CD4-positive, alpha-beta T cell treated with Interleukin-17A for 1 hour (primary cell): ENCODE measurements at places on chromosomes 7 and 10.

DNA sequence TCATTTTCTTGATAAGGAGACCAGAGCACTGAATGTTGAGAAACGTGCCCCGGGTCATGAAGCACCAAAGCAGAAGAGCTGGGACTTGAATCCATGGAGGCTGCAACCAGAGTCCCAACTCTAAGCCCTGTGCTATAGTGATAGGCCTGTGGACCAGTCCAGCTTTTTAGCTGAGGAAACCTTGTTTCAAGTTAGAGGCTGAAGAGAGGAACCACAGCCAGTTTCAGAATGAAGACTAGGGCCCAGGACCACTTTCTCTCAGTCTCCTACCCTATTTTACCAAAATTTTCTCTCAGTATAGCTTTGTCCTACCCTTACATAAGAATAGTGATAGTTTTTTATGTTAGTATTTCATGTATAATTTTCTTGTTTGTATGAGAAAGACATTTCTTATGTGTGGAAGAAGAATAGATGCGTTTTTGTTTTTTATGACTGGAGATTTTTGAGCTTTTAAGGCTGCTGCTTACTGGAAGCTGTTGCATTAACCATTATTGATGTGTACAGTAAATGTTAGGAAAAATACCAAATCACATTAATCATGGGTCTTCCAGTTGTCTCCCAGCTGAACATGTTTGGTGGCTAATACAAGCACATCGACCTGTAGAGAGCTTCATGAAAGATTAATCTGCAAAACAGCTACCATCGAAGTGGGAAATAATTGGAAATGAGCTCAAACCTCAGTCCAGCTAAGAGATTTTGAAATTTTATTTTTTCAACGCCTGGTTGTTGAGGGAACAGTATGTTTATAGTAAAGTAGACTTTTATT, 45.0 kb upstream of the CSTF2T start:
- DNase-seq: no peak

- DNase-seq: no peak
Measured at GRCh38 chr10:72069751-72070526, 18.4 kb downstream of the SPOCK2 start.

DNA sequence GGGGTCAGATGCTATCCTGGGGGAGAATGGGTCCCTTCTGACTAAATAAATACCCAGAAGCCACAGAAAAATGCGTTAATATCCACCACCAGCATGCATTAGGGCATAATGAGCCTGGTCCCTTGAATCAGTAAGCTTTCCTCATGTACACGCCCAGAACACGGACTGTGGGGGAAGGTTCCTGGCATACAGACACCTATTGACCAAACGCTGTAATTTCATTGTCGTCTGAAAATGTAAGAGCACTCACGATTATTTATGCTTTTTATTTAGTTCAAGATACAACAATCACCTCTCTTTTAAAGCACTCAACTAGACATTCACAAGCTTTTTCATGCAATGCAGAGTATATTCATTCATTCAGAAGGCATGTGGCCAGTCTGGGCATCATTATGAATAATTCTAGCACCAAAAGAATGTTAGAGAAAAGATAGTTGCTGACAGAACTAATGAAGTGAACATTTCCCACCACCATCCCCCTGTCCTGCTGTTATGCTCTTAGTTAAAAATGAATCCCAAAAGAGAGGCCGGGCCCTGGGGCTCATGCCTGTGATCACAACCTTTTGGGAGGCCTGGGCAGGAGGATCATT, 101.0 kb downstream of the SVIL start:
- DNase-seq: no peak

GRCh38 chr10:11261687-11262493, 244.2 kb downstream of the CELF2 start:
- DNase-seq: no peak

DNA sequence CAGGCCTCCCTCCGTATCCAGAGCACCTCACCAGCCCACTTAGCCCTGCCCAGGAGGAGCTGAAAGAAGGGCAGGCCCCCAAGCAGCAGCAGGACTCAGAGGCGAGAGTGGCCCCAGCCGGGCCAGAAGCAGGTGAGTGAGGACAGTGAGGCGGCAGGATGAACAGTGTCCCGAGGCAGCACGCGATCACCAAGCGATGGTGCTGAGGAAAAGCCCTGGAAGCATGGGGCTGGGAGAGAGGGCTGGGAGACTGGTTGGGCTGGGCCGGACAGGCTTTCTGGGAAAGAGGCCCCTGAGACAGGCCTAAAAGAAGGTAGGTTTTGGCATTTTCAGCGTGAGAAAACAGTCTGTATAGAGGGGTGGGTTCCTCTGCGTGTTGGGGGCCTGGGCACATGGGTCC, 16.4 kb downstream of the ZNF783 start:
- no peak for DNase-seq

- no peak for DNase-seq
Measured at GRCh38 chr7:91293136-91293535, 28.9 kb downstream of the FZD1 start.

GRCh38 chr10:29470843-29471543, 163.8 kb downstream of the SVIL start:
- DNase-seq: no peak

GRCh38 chr10:30709229-30709628, 79.7 kb upstream of the LYZL2 start:
- DNase-seq: no peak

GRCh38 chr7:77327932-77328628, 88.1 kb downstream of the GSAP start:
- DNase-seq: peak; percentile 39

DNA sequence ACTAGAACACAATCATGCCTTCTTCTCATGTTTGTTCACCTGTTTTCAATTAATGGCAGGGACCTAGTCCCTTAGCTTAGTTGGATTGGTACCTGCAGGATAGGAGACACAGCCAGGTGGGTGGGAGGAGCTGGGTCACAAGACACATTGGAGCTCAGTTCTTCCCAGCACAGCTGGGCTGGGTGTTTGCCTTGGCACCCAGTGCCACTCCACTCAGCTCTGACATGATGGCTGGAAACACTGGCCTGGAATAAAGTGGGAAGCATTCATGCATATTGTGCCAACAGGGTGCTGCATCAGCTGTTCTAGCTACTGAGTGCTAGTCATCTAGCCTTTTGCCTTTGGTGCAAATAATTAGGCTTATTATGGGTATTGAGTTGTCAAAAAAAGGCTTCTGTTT, 226.1 kb downstream of the PTEN start:
- DNase-seq: no peak

DNA sequence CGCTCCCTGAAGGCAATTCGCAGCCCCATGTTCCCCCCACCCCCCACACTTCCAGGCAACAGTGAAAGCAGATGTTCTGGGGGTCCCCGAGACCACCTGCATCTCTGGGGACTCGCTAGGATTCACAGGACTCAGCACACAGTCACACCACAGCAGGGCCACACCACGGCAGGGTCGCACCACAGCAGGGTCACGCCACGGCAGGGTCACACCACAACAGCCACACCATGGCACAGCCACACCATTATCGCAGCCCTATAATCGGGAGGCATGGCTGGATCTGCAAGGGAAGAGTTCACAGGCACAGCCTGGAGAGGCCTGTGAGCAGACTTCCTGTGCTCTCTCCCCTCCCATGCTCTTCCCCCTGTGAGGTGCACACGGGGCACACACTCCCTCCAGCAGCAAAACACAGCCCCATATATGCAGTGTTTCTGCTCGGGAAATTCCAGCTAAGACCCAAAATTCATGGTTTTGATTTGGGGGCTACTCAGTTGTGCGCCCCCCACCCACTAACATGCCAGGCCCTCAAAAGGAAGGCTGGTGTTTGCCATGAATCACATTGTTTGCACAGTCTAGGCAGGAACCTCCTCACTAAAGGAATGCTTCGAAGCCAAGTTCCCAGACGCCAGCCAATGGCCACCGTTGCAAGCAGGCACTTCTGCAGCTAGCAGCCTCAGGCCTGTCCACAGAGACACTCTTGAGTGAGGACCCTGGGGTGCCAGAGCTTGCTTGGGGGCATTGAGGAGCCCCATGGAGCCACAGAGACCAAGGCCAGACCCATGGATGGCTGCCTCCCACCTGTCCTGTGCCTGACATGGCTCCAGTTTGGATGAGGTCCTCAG, 7.0 kb upstream of the DPYSL4 start:
- DNase-seq: no peak

- DNase-seq: no peak
Measured at GRCh38 chr10:45135443-45136198, 134.9 kb downstream of the ZNF22 start.

- DNase-seq: no peak
Measured at GRCh38 chr10:46014206-46014605, 16.2 kb downstream of the NCOA4 start.

GRCh38 chr10:95315509-95315908, 24.7 kb upstream of the PDLIM1 start:
- DNase-seq: no peak

DNA sequence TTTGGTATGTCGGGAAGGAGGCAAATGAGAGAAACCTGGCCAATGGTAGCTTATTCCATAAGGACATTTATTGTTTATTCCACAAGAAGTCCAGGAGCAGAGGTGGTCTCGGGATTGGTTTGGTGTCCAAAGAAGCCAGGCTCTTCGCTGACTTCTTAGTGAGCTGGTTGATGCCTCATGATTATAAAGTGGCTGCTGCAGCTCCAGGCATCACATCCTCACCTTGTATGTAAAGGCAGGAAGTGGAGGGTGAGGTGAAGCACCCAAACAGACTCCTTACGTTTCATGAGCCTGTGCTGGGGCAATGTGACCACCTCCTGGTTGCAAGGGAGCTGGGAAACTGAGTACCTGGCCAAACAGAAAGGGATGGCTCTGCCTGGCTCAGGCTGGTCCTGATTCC, 92.4 kb downstream of the MYL10 start:
- DNase-seq: no peak

DNA sequence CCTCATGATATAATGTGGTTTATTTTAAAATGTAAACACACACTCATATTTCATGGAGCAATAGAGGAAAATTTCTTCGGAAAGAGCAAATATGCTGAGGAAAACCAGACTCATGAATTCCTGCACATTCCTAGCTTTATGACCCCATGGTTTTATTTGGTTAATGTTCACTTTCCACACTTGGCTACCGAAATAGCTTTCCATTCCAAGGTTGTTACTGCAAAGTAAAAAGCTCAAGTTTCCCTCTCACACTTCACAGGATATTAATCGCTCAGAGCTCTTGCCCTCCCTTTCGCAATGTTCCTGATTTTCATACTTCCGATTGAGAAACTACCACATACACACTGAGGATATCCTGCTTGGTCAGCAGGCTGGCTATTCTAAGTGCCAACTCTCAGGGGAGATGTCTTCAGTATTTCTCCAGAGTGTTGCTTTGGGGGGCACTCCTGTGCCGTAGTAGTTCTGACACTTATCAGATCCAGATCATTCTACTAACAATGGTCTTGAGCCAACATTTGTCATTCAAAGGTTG, 77.5 kb upstream of the STEAP1B start:
- no peak for DNase-seq

- DNase-seq: no peak
Measured at GRCh38 chr7:85014936-85015660, 171.8 kb downstream of the SEMA3D start.

DNA sequence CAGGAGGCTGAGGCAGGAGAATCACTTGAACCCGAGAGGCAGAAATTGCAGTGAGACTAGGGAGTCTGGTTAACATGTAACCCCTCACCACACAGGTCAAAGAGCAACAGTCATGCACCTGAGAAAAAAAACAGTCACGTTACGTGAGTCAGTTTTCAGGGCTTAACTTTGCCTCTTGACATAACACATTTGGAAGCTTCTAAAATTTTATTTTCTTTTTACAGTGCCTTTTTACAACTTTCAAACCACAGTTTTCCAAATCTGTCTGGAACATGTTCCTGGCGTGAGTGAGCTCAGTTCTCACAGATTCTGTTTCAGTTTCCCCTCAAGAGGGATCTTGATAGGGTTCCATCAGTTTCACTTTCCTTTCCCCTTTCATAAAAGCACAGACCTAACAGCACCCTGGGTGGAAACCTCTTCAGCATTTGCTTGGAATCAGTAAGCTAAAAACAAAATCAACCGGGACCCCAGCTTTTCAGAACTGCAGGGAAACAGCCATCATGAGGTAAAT, 4.4 kb downstream of the IFIT3 start:
- DNase-seq: peak; percentile 72

- no peak for DNase-seq
Measured at GRCh38 chr7:157499121-157499834, 162.5 kb downstream of the DNAJB6 start.

DNA sequence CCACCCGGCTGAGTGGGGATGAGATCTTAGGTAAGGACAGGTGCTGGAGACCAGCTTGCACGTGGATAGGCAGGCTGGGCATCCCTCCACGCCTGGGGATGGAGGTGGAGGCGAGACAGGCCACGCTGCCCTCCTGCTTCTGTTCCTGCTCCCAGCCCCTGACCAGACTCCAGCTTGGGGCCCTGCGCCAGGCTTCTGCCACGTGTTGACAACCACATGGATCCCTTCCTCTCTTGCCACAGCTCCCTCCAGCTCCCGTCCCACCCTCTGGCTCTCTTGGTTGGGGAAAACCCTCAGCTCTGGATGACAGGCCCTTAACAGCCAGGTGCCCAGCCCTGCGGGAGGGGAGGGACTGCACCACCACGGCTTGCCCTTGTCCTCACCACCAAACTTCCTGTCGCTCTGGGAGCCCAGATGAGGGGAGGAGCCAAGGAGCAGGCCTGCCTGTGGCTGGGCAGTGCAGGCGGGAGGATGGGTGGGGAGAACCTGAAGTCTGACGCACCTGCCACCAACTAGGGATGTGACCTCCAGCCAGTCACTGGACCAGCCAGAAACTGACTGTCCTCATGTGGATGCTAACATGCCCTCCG, 36.0 kb downstream of the KCNH2 start:
- peak; percentile 70 for DNase-seq

GRCh38 chr10:47101807-47102206, 190.6 kb downstream of the PTPN20 start:
- DNase-seq: no peak

DNA sequence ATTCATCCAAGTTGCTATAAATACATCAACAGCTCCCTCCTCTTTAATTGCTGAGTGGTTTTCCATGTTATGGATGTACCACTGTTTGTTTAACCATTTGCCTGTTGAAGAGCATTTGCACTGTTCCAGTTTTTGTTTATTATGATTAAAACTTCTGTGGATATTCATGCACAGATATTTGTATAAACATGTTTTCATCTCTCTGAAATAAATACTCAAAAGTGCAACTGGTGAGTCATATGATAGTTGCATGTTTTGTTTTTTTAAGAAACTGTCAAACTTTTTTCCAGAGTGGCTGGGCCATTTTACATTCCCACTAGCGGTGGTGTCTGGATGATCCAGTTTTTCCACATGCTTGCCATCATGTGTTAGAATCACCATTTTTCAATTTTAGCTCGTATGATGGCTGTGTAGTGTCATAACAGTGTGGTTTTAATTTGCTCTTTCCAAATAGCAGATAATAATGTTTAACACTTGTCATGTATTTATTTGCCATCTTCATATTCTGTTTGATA, 33.6 kb downstream of the MEOX2 start:
- DNase-seq: no peak

- no peak for DNase-seq
Measured at GRCh38 chr10:77319557-77319956, 318.1 kb downstream of the KCNMA1 start.

GRCh38 chr7:40810274-40810673, 675.5 kb downstream of the SUGCT start:
- DNase-seq: no peak
